AG09309 (cell line): ENCODE measurements at places on chromosomes 5 and 9.

DNA sequence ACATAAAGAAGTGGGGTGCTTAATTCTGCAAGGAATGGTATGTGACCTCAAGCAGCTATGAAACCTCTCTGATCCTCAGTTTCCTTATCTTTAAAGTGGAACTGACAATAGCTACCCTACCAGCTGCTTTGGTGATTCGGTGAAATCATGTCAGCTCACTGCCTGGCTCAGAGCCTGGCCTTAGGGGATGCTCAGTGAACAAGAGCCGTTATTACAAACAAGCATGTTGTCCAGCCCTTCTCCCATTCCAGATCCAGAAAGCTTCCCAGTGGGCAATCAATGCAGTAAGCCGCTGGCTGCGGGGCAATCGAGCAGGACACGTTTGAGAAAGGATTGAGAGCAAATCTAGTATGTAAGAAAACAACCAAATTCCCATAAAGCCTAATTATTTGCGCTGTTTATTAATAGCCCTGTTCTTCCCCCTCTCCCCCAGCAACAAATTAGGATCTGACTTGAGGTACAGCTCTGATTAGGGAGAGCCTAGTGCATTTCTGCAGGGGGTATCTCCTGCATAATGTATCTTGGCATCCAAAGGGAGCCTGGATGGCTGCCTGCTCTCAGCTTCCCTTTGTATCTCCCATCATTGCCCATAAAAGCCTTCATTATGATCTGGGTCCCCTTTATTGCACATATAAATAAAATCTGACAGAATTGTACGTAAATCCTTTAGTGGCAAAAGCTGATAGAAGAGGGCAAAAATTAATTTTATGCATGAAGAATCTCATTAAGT lies 371.4 kb downstream of the TMEM232 start:
- no peak for DNase-seq

- no peak for DNase-seq
Measured at GRCh38 chr5:14133394-14133793, 9.7 kb upstream of the TRIO start.

GRCh38 chr9:99021512-99021911 lies 77.8 kb downstream of the COL15A1 start:
- no peak for DNase-seq

DNA sequence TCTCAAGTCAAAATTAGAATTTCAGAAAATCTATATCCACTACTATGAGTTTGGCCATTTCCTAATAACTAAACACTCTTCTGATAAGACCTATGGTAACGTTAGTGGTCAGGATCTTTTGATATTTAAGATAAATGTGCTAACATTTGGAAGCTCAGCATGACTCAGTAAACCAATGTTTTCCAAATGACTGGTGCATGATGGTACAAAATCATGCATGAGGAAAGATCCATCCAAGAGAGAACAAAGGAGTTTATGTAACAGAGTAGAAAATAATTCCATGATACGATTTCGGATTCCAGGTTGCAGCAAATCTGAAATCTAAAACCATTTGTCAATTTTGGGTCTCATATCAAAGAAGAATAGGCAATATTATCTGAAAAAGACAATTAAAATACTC lies 279.2 kb downstream of the NSG2 start:
- no peak for DNase-seq

DNA sequence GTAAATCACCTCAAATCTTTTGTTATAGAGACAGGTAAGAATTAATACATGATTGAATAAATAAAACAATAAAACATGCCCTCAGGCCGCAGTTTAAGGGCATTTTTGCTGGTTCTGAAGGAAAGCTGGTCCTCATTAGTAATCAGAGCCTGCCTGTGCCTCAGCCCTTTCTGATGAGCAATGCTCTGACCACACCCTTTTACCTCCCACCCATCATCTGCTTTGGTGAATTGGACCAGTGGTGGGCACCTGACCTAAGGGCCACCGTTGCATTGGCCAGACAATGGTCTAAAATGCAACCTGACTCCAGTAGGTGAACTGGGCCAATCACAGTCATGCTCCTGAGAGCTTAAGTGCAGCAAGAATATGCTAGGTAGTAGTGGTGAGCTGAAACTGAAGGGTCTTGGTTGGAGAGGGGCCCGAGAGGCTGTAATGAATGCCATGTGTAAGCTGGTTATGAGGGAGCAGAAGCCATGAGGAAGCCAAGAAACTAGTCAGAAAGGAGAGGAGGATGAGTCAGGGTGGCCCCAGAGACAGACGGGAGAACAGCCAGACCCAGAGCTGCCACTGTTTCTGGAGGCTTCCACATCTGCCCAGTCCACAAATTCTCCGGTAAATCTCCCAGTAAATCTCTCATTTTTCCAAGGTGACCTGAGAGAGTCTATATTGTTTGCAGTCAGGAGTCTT lies 45.5 kb upstream of the ZSWIM6 start:
- DNase-seq: no peak
